IPS-NIHi11 (cell line): ENCODE measurements at places on chromosomes 1 and 21.
A peak's percentile ranks its signal among the peaks of the same experiment; 100 is the strongest.

GRCh38 chr1:193326296-193326695, 139.9 kb upstream of the B3GALT2 start:
- DNase-seq: no peak

- DNase-seq: no peak
These were observed 1.9 kb downstream of the RUNX3 start for GRCh38 chr1:24927988-24928688.

DNA sequence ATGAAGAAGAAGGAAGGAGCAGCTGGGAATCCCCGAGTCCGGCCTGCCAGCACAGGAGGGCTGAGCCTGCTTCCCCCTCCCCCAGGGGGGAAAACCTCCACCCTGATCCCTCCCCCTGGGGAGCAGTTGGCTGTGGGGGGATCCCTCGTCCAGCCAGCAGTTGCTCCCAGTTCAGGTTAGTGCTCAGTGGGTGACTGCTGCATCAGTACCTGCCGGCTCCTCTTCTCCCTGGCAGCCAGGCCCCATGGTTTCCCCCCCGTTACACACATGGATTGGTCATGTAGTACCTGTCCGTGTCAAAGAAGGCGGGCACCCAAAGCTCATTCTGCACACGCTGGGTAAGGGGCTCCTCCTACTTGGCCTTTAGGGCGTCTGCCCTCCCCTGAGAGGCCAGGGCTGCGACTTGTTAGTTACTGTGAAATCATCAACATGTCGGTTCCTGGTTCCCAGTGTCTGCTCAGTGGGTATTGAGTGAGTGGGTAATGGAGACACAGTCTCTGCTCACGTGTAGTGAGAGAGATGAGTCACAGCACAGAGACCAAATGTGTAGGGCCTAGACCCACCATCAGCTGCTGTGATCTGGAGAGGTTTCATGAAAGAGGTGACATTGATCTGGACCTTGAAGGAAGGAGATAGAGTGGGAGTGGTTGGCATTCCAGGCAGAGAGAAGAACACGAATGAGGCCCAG, 11.5 kb downstream of the NECAP2 start:
- DNase-seq: no peak

DNA sequence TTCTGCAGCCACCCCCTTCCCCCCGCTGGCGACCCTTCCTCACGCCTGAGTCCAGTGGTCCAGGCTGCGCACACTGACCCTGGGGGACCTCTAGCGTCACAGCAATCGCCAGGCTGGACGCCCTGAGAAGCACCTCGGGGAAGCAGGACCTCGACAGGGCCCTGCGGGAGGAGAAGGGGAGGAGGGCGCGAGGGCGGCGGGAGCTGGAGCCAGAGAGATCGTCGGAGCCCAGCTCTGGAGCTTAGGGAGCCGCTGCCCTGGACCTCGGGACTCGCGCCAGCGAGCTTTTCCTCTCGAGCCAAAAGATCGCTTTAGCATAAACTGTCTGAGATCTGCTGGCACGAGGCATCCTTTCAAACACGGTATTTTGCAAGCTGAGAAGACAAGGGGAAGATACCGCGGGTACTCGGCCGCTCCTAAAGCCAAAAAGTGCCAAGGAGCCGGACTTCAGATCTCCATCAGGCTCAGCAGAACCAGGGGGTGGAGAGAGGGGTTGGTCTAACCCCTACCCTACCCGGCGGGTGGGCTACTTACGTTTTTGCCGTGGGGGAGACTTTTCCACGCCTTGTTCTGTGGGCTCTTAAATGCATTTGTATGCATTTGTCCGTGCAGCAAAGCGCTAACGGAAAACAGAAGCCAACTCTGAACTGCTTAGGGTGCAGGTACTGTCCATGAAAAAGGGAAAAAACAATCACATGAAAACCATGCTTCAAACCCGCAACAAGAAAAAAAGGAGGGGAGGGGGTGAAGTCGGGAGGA, 586 bp downstream of the COL24A1 start:
- peak; percentile 44 for DNase-seq

GRCh38 chr1:6427441-6428390, 3.1 kb downstream of the ESPN start:
- DNase-seq: no peak

DNA sequence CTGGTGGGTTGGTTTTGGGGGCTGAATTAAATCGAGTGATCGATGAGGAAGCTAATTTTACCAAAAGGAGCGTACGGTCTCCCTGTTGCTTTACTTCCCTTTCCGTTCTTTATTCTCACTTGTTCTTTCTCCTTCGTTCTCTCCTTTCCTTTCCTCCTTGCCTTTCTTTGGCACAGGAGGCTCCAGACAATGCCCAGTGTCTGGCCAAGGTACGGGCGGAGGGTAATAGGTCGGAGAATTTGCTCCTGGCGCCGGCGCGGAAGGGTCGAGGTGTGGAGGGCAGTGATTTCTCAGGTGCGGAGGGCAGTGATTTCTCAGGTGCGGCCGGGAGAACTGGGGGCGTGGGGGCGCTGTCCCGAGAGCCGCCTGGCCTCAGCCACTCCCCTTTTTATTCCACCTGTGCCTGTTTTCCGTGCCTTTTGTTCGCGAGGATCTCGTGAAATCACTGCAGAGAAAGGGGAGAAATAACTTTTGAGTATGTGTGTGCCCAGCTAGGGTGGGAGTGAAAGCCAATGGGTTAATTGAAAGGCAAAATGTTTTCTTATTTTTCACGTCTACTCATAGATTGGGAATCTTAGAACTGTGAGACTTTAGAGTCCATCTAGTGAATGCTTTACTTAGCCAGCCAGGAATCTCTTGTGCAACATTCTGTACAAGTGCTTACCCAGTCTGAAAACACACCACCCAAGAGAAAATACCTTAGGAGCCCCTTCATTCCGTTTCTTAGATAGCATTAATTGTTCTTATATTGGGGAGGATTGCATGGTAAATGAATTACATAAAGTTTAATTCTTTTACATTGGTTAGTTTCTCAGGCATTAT, 1.3 kb downstream of the FNBP1L start:
- DNase-seq: peak; percentile 73

GRCh38 chr1:218717575-218717974, 372.4 kb downstream of the TGFB2 start:
- no peak for DNase-seq

- no peak for DNase-seq
These were observed 2.9 kb downstream of the NECTIN4 start for GRCh38 chr1:161086457-161086856.

DNA sequence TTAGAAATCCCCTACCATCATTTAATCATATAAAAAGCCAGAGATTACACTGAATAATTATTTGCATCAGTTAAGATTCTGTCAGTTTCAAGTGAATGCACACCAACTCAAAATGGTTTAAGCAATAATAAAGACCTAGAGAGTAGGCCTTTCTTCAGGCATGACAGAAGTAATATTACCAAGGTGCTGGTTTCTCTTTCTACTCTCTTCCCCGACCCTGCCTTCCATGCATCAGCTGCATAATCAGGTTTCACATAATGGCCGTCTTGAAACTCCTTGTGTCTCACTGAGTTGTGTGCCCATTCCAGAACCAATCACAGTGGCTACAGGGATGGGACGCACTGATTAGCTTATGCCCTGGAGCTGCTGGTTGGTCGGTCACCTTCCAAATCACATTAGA, 103.5 kb upstream of the SERTAD4 start:
- DNase-seq: no peak
